GOT3 (cell line): ENCODE measurements at places on chromosomes 2 and 18.
A peak's percentile ranks its signal among the peaks of the same experiment; 100 is the strongest.

- DNase-seq, result no peak
These were observed 526.4 kb upstream of the SPHKAP start for GRCh38 chr2:228707846-228708245.

DNA sequence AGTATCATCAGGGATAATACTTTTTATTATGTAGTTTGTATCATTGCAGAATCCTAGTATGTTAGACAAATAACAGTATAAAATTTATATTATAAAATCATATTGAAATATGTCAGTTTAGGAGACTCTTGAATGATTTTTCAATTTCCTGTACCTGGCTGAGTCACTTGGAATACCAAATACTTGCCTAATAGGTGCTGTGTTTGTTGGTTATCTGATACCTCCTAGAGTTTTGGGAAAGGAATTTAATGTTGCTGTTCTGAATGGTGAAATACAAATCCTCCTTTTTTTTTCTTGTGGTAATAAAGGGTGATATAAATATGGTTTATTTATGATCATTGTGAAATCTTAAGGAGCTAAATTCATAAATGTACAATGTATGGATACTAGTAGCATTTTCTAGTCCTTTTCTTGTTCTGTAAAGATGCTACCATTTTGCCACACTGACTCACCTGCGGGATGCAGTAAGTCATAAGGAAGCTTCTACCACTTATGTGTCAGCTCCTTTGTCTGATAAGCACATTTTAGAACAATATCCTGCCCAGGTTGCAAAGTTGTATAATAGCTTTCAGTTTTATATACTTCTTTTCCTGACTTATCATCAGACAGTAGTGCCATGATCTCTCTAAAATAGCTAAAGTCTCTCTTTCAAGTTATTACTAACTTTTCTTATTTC, 465.5 kb downstream of the XIRP2 start:
- DNase-seq, result no peak

DNA sequence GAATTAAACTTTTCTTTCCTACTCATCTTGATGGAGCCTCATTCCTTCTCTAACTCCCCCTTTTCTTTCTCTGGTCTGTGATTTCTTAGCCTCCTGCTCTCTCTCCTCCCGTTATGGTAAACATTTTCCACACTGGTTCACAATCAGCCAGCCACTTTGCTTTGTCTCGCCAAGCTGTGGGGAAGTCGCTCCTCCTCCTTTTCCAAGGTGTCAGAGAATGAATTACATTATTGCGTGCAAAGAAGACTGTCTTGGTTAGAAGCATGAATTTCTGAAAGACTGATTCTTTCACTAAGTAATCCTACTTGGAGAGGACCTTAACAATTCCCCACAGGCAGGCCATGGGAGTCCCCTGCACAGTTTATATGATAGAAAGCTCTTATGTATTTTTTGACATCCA, 46.1 kb downstream of the RASGRP3 start:
- no peak for DNase-seq

DNA sequence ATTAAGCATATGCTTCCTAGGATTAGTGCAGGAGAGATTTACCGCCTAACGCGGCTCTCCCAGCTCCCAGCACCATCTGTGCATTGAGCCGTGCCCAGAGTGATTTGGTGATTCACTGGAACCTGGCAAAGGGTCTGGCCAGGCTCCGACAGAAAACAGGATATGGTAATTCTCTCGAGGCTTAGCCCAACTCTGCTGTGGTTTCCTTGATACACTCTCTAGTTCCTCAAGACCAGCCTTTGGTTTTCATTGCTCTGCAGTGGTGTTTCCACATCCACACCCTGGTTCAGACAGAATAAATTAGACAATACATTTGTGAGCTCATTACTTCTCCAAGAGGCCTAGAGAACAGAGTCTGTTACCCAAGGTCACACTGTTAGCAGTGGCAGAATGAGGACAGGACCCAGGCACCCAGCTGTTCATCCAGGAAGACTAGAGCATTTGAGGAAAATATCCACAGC, 23.0 kb upstream of the SMAD2 start:
- DNase-seq, result peak; percentile 16

DNA sequence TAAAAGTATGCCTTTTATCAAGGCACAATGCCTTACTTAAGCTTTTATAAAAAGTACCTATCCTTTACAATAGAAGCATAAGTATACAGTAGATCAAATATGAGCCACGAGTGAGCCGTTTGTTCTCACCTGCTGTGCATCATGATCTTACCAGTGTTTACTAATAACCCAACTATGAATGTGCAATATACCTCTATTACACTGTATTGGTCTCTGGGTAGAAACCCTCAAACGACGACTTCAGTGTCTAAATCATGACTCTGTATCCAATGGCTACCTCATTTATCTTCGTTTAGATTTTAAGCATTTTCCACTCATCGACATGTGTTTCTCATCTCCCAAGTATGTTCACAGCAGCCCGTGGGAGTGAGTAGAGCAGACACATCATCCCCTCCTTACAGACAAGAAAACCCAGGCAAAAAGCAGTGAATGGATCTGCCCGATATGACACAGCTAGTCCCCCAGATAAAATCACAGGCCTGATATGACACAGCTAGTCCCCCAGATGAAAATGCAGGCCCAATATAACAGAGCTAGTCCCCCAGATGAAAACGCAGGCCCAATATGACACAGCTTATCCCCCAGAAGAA, 279.8 kb downstream of the TNS1 start:
- DNase-seq, result no peak

DNA sequence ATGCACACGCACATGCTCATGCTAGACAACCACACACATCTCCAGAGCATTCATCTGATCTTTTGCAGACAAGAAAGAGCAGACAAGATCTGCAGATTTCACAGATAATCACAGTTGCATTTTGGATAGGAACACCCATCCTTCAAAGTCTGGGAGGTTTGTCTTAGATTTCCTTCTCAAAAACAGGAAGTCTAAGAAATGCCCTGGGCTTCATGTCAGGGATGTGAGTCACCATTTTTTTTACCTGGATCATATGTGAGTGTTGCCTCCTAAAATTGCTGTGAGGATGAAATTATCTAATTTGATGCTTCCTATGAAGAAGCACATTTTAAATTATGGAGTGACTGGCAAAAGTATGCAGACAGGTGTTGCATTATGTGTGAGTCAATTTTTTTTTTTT, 46.1 kb downstream of the SRD5A2 start:
- no peak for DNase-seq

DNA sequence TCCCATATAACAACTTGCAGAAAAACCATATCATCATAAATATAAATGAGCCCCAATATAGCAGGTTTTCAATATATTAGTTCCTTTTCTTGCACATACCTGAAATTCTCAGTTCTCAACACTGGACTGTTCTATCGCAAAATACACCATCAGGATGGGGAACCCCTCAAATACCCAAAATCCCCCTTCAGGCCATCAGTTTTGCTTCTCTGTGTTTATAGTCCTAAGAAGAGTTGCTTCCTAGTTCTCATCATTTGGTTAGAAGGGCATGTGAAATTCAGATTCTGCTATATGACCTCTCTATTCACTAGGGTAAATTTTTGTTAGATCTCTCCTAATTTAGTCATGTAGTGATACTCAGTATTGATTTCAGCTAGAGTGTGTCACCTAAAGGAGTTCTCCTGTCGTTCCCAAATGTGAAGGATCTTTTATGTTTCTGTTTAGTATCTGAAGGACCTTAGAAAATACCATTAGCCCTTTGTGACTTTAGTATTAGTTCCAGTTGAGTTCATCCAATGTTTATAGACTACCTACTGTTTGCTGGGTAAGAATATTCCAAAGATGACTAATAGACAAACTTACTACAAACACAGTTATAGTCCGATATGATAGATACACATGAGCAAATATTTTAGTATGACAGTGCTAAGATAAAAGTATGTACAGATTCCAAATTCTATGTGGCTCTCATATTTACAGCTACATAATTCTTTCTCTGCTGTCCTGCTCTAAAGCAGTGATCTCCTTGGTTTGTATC, 115.8 kb downstream of the TTC27 start:
- DNase-seq, result no peak

DNA sequence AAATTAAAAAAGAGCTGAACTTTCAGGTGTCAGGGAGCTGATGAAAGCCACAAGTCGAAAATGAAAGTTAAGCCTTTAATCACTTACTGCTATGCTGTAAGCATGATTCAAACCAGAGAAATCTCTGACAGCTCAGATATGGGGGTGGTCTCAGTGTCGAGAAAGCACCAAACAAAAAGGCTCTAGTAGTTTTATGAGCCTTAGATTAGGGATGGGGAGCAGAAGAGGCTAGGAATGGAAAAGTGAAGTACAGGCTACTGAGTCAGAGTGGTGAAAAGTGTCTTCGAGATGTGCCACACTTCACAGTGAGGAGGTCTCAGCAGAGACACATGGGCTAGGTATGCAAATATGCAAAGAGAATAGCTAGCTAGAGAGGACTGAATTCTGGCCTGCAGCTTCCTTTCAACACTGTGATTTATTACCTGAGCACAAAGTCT, 482.2 kb downstream of the SPAG16 start:
- no peak for DNase-seq

GRCh38 chr18:64983497-64984238, 767.1 kb upstream of the CDH7 start:
- DNase-seq, result no peak

DNA sequence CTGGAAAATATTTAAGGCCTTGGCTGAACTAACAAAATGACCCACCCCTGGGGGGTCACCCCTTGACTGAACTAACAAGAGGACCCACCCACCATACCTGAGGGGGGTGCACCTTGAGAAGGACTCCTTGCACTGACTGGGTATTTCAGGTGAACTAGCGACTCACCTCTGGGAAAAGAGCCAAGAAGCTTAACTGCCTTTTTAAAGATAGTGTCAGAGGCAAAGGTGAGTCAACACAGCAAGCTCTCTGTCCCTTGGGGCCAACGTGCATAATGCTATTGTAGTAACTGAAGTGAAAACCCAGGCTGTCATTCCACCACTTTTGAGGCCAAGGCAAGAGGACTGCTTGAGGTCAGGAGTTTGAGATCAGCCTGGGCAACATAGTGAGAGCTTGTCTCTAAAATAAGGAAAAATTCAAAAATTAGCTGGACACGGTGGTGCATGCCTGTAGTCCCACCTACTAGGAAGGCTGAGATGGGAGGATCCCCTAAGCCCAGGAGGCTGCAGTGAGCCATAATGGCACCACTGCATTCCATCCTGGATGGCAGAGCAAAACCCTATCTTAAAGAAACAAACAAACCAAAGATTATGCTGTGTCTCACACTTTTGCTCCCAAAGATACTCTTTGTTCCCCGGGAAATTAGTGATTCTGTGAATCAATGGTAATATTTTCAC, 36.4 kb upstream of the ZCCHC2 start:
- DNase-seq, result no peak
